ENCODE measurements at places on chromosomes 11 and 22.

GRCh38 chr11:19053909-19054308 is 6.6 kb downstream of the MRGPRX2 start:
- no peak for DNase-seq

- no peak for DNase-seq
Measured at GRCh38 chr11:1157645-1158591, at the start of gene MUC5AC. Gene MUC5AC (plus strand): TSS chr11:1157953. CDS start chr11:1158000, 47 bp downstream.

- no peak for DNase-seq
Measured at GRCh38 chr11:61963016-61963281, 4.5 kb downstream of the FTH1 start.

DNA sequence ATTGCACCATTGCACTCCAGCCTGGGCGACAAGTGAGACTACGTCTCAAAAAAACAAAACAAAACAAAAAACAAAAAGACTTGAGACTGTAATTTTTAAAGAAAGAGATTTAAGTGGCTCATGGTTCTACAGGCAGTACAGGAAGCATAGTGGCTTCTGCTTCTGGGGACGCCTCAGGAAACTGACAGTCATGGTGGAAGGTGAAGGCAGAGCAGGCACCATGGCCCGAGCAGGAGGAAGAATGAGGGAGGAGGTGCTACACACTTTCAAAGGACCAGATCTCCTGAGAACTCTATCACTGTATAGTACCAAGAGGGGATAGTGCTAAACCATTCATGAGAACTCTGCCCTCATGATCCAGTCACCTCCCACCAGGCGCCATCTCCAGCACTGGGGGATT is 52.0 kb downstream of the CBL start:
- DNase-seq = no peak

GRCh38 chr11:3108183-3108721 is 51.0 kb upstream of the CARS1 start:
- no peak for DNase-seq

DNA sequence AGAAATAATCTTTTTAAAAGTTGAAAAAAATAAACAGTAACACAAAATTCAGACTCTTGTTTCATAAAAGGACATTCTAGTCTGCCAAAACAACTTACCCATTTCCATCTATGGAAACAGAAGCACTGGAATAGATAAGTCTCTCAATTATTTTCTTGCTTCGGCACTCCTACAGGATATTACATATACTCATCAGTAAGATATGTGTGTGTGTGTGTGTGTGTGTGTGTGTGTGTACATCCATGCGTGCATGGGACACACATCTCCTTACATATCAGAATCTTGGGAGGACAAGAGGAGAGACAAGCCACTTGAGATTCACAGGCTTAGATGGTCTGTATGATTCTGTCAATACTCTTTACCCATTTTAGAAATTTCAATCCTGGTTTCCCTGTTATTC is 144.6 kb downstream of the ATG16L2 start:
- no peak for DNase-seq

GRCh38 chr22:20036084-20036482 is 15.2 kb downstream of the TANGO2 start:
- DNase-seq = no peak

DNA sequence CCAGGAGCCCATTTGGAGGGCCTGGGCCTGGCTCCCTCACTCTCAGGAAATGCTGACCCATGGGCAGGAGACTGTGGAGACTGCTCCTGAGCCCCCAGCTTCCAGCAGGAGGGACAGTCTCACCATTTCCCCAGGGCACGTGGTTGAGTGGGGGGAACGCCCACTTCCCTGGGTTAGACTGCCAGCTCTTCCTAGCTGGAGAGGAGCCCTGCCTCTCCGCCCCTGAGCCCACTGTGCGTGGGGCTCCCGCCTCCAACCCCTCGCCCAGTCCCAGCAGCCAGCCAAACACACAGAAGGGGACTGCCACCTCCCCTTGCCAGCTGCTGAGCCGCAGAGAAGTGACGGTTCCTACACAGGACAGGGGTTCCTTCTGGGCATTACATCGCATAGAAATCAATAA is 37.1 kb downstream of the CDKN1C start:
- DNase-seq = no peak

DNA sequence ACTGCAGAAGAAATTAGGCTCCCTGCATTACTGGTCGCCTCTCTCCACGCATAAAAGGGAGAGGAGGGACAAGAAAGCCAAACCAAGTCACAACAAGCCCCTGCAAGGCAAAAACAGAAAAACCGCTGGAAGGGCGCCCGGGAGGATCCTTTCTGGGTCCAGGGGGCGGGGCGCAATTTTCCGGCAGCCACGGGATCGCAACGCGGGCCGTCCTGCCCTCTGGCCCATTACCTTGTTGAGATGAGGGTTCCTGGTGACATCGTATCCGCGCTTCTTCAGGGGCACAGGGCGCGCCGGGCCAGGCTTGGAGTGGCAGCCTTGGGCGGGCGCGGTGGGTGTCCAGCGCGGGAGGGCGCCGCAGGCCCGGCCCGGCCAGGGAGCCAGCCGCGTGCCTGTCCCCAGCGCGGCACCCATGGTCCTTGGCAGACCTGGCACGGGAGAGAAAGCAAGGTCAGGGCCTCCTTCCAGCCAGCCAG is 847 bp downstream of the ME3 start:
- DNase-seq = no peak

DNA sequence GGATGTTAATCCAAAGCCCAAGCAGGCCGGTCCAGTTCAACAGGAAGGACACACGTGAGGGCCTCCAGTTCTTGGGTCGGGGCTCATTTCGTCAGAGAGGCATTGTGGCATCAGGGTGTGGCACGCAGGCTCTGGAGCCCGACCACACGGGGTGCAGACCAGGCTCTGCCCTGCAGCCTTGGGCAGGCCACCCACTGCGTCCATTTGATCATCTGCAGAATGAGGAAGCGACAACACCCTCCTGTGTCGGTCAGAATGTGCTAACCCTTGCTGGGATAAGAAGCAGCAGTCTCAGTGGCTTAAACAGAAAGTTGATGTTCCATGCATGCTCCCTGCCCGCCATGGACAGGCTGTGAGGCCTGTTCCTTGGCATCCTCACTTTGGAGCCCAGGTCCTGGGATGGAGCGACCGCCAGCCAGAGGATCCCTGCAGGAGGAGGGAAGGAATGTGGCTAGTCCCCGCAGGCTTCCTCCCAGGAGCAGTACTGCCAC is 10.8 kb downstream of the RIBC2 start:
- DNase-seq = no peak

DNA sequence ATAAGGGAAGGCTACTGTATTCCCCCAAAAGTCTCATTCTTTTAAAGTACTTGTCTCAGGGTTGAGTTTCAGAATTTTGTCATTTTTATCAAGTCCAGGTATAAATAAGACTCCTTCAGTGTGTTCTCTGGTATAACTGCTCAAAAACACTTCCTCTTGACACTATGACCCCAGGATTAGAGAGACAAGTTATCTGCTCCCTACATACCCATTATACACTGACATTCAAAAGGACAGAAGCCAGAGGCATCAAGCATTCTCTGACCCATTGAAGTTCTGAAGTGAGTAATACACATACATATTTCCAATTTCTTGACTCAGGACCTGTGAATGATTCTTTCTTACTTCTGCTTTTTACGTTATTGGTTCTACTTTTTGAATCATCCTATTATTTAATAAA is 447.8 kb upstream of the CNTN5 start:
- no peak for DNase-seq

- no peak for DNase-seq
Measured at GRCh38 chr11:86596861-86597586, 75.4 kb downstream of the ME3 start.

GRCh38 chr11:123298488-123299447 is 103.7 kb upstream of the CLMP start:
- no peak for DNase-seq

GRCh38 chr11:65862191-65862735 is 2.0 kb downstream of the MUS81 start:
- DNase-seq = no peak

GRCh38 chr11:3181725-3182461 is 16.8 kb upstream of the OSBPL5 start:
- DNase-seq = no peak

- no peak for DNase-seq
Measured at GRCh38 chr11:32630844-32631243, 47.2 kb downstream of the EIF3M start.

- no peak for DNase-seq
Measured at GRCh38 chr11:87110443-87111131, 72.9 kb downstream of the TMEM135 start.

DNA sequence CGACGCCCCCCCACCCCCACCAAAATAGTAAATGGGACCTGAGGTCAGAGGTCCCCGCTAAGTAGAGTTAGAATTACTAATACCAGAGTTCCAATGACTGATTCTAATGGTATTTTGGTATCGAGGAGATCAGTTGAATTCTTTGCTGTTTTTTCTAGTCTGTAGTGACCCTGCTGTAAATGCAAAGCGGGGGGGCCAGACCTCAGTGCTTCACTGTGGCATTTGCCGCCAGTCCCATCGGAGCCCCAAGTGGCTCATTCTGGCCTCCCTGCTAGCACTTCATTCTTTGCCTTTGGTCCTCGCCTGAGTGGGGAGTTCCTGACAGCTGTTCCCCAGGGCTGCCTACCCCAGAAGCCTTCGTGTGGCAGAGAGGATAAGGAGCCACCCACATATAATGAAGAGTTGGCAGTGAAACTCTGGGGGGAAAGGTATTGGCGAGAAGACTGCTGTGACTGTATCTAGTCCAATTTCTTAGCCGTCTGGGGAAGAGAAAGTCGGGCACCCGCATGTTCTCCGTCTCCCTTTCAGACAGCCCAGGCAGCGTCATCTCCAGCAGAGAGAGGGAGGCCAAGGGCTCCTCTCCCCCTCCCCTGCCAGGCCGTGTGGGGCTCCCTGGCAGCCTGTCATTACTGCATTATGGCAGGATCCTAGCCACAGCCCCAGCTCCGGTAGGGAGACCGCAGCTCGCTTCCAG is 19.4 kb upstream of the CABP7 start:
- DNase-seq = no peak

- no peak for DNase-seq
Measured at GRCh38 chr11:125446279-125446678, 49.8 kb downstream of the FEZ1 start.

DNA sequence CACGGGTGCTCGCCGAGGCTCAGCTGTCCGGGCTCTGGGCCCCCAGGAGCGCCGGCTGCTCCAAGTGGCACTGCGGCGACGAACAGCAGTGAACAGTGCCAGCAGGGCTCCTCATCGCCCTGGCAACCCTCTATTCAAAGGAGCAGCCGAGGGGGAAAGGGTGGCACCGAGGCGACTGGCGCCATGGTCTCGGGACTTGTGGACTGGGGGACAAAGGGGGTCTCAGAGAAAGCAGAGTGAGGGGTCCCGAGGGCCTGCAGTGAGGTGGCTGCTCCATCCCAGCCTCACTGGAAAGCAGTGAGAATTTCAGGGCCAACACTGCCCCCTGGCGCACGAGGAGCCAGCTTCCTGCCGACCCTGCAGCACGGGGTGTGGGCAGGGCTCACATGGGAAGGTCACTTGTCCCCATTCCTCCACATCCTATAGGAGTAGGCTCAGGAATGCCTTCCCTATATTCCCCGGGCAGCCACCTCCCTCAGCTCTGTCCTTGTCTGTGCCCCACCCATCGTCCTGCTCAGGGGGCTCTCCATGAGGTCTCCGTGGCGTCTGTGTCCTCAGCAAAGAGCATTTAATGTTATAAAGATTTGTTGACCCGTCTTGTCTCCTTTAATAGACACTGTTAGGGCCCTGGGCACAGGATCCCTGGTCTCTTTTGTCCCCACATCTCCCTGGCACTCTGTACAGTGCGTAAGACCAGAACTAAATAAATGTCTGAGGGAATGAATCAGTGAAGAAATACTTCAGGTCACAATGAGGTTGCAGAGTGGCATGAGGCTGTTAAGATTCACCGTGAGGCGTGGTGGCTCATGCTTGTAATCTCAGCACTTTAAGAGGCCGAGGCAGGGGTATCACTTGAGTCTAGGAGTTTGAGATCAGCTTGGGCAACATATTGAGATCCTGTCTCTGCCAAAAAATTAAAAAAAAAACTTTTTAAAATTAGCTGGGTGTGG is 26.4 kb downstream of the LRFN4 start:
- no peak for DNase-seq

GRCh38 chr11:48098024-48098423 is 117.7 kb downstream of the PTPRJ start:
- no peak for DNase-seq

- no peak for DNase-seq
Measured at GRCh38 chr11:379205-380094, 10.2 kb downstream of the B4GALNT4 start.

- DNase-seq = no peak
Measured at GRCh38 chr11:67119585-67120391, 725 bp downstream of the KDM2A start.

GRCh38 chr11:42249956-42250355 is 790.5 kb upstream of the LRRC4C start:
- no peak for DNase-seq

- no peak for DNase-seq
Measured at GRCh38 chr22:29300467-29300806, 6.0 kb upstream of the GAS2L1 start.

DNA sequence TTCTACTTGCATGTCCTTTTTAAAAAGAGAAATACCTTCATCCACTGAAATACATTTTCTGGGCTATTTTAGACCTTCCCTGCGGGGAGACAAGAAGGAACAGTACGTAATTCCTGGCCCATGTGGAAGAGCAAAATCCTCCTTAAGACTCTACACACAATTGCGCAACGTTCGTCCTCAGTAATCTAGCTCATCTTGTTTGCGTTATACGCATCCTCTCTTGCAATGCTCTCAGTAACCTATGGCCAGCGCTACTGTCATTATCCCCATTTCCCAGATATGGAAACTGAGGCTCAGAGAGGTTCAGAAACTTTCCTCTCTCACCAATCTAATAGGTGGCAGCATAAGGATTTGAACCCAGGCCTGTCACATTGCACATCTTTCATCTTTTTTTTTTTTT is 54.6 kb downstream of the RPUSD4 start:
- DNase-seq = no peak

GRCh38 chr22:38272373-38273134 is at the start of gene TMEM184B:
Gene TMEM184B (minus strand): TSS chr22:38273010. CDS start chr22:38247961, 25,049 bp downstream.
- no peak for DNase-seq

- DNase-seq = no peak
Measured at GRCh38 chr11:44725757-44726282, 942 bp upstream of the TSPAN18 start.

DNA sequence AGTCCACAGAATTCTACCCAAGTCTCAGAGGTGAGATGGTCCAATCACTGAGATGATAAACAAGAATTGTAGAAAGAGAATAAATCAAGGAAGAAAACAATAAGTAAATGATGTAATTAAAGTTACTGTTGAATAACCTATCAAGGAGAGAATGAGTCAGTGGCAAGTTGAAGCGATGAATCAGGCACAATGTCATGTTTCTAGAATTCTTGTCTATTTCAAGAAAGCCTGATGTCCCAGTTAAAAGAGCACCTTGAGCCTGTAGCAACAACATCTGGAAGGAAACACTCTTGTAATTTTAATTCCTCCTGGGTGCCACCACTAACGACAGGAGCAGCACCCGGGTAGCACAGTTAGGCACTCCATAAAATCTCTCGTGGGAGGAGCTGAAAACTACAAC is 67.9 kb upstream of the SLC35C1 start:
- DNase-seq = no peak

- no peak for DNase-seq
Measured at GRCh38 chr11:13073119-13073981, 64.2 kb downstream of the RASSF10 start.

Data from SIG-M5 (cell line).